ENCODE measurements at places on chromosomes 13 and 19.
A peak's percentile ranks its signal among the peaks of the same experiment; 100 is the strongest.

DNA sequence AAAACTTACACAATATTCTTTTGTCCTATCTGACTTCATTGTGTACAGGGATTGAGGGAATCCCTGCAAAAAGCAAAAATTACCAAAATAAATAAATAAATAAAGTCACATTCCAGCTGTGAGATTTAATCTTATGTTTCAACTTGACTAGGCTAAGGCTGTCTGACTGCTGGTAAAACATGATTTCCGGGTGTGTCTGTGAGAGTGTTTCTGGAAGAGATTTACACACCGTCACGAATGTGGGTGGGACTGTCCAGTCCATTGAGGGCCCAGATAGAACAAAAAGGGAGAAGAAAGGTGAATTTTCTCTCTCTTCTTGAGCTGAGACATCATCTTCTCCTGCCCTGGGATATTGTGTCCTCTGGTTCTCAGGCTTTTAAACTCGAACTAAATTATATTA, 166.1 kb downstream of the LIG4 start:
- no peak for DNase-seq

DNA sequence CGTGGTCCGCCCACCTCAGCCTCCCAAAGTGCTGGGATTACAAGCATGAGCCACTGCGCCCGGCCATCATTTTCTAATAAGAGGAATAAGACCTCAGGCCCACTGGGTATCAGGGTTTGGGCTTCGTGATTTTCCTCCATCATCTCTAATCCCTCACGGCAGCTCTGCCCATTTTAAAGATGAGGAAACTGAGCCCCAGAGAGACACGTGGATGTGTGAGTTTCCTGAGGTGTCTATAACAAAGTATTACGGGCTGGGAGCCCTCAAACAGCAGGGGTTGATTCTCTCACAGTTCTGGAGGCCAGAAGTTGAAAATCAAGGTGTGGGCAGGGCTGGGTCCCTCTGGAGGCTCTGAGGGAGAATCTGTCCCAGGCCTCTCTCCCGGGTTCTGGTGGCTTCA, 33.7 kb downstream of the MYO9B start:
- DNase-seq = no peak

DNA sequence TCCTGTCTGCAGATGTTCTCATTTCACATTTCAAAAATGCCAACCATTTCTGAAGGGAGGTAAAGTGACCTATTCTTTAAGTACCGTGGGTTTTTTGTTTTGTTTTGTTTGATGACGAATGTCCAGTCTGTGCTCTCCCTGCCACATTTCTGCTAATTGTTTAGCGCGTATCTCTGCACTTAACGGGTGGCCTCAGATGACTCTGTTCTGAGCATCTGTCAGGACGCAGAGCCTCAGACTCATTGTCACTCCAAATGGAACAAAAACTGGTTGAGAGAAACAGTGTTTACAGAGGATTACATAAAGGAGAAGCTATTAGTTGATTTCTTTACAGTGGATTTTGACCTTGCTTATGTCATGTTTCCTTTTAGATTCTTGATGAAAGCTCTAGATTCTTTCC, 23.7 kb downstream of the TPP2 start:
- DNase-seq = no peak

GRCh38 chr13:40790154-40790616, 774 bp downstream of the SLC25A15 start:
- DNase-seq = no peak

DNA sequence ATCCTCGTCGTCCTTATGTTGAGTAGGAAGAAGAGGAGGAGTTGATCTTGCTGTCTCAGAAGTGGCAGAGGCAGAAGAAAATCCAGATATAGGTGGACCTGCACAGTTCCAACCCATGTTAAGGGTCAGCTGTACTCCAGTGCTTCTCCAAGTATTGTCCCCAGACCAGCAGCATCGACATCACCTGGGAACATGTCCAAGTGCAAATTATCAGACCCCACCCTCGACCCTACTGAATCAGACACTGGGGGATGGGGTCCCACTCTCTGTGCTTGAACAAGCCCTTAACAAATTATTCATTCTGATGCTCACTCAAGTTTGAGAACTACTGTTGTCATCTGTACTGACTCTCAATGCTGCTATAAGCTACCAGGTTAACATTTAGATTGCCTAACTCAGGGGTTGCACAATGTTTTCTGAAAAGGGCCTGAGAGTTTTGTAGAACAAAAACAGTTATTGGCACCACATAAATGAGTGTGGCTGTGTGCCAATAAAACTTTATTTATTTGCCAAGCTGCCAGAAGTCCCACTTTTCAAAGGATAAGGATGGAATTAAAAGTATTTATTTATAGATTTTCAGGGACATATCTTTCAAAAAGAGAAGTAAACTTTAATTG, 226.7 kb upstream of the IPO5 start:
- no peak for DNase-seq

DNA sequence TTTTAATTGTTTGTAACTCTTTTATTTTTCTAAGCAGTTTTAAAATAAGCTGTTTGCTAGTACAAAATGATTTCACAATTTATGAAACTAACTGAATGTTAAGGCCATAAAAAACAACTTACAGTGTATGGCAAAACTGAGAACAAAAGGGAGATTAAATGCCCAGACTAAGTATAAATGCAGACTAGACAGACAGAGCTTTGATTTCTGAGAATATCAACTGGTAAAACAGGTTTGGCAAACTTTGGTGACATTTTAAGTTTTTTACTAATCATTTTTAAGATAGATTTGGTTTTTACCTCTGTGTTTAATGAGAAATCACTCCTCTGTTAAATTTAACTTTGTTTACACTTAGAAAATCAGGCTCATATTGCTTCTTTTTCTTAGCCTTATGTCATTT, 127.5 kb upstream of the KLF5 start:
- DNase-seq = no peak

- DNase-seq = no peak
Observed at GRCh38 chr13:73138276-73138637, 79.5 kb downstream of the KLF5 start.

DNA sequence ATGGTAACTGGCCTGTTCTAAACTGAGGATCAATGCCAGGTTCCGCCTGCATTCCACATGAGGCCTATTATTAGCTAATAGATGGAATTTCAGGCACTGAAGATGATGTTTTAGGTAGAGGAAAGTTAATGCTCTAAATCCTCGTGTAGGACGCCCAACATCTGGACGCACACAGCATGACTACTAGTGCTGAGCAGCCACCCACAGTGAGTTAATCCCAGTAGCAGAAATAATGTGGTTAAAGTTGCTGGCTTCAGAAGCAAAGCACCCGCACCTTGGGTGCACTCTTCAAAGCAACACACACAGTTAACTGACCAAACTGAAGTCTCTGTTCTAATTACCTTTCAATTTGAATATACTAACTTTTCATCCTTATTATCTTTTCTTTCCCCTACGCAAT, 150.6 kb downstream of the DIAPH3 start:
- no peak for DNase-seq

GRCh38 chr13:48010698-48011097, 9.6 kb upstream of the SUCLA2 start:
- no peak for DNase-seq

GRCh38 chr13:64083396-64083795, 2667.7 kb upstream of the PCDH20 start:
- DNase-seq = no peak

DNA sequence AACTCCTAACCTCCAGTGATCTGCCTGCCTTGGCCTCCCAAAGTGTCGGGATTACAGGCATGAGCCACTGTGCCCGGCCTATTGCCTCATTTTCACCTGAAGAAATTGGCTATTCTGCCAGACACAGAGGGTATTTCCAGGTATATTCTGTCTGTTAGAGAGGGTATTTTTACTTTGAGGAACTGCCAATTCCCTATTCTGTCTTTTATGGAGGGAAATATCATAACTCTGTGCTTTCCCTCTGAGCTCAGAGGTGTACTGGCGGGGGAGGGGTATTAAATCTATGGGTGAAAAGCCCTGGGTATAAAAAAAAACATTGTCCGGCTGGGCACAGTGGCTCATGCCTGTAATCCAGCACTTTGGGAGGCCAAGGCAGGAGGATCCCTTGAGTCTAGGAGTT, 24.8 kb downstream of the TSKS start:
- DNase-seq = no peak

DNA sequence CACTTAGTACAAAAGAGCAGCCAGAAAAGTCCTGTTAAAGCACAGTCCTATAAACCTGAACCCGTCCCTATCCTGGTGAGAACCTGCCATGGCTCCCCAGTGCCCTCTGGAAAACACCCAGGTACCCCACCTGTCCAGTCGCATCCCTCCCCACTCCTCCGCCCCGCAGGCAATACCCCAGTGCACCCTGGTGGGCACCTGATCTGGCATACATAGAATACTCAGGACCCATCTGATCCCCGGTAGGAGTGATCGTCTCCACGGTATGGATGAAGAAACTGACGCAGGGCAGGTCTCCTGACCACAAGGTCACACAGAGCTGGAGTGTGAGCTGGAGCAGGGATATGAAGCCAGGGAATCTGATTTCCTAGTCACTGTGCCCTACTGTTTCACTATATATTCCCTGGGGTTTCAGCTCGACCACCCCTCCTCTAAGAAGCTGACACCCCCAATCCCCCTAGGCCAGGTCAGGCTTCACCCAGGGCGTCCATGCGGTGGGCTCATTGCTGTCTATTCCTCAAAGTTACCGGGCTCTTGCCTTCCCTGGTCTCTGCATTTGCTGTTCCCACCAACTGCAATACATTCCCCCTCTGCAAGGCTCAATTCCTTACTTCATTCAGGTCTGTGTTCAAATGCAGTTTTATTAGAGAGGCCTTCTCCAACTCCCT, 12.6 kb downstream of the FBXO46 start:
- no peak for DNase-seq

- no peak for DNase-seq
Observed at GRCh38 chr13:86324191-86324590, 525.0 kb upstream of the SLITRK6 start.

GRCh38 chr19:24029941-24030636, 56.9 kb upstream of the ZNF254 start:
- no peak for DNase-seq

- no peak for DNase-seq
Observed at GRCh38 chr13:88450515-88450914, 779.3 kb downstream of the SLITRK5 start.

DNA sequence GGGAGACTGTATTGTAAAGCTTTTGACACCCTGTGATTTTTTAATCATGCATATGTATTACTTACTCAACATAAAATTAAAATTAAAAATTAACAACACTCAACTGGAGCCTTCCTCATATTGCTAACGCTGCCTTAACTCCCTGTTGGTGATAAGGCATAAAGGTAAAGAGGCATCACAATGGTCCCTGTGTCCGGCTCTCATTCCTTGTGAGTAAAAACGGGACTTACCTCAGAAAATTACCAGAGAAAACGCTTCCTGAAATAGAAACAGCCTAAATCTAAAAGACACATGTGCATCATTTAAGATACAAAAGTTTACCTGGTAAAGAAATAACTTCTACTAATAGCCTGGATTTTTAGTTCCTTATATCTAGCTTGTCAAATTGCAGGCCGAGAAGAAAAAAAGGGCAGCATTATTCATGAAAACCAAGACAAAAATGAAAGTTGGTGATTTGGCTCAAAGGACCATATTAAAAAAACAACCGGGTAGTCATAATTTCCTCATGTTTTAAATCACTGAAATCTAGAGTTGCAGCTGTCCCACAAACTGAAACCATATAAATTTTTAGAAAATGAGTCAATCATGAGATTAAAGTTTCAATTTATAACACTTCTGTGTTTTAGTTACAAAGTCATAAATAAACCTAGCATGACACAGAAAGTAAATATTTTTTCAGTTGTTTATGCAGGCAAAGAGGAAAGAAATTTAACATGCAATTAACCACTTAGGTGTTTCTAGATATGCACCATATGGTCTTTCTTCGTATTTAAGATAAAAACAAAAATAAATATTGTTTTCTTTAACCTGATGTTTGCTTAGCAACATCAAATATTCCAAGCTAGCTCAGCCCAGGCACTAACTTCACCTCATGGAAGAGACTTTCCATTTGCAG, 94.7 kb downstream of the MIPEP start:
- DNase-seq = no peak

- no peak for DNase-seq
Observed at GRCh38 chr13:113152984-113153809, 5.3 kb upstream of the PROZ start.

GRCh38 chr19:16249826-16250404, 52.2 kb downstream of the AP1M1 start:
- no peak for DNase-seq

DNA sequence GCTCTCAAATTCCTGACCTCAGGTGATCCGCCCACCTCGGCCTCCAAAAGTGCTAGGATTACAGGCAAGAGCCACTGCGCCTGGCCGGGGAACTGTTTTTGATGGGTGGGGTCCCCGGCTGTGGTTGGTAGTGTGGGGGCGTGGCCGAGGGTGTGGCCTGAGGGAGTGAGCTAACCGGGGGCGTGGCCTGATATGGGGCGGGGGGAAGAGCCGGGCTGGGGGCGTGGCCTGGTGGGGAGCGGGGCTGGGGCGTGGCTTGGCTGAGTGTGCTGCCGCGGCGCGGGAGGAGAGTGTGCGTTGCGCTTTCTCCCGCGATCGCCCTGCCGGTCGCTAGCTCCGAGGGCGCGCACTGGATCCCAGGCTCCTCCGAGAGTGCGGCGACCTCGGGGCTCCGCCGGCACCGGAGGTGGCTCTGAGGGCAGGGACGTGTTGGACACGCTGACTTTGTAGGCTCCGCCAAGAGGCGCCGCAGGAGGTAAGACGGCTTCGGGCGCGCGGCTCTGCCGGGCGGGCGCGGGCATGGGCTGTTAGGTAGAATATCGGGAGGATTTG, at the start of gene SPATA13:
SPATA13 (plus strand) TSS at position 263 of the 552 bp plus-strand sequence. CDS start 62,210 bp downstream, outside the sequence.
- DNase-seq = peak; percentile 89
